ENCODE measurements at places on chromosomes 2 and 18. TPM values are rescaled to one million over a fixed set of nuclear protein-coding genes. Genes with fewer than 3 reads are reported as not detected.

Gene NYAP2
- total RNA-seq = not detected

Gene FAM136A
- 29.3 TPM for total RNA-seq

Gene G6PC2
- total RNA-seq = not detected

Gene IL18RAP
- not detected for total RNA-seq

Gene REG1B
- total RNA-seq = not detected

Gene DQX1
- total RNA-seq = not detected

Gene ALPG
- total RNA-seq = not detected

Gene EHD3
- total RNA-seq = 59.2 TPM

Gene HSBP1L1
- total RNA-seq = 19.4 TPM

Gene BMP10
- not detected for total RNA-seq

Gene EGR4
- total RNA-seq = not detected

Gene KCNE4
- total RNA-seq = 7.9 TPM

Gene C2orf80
- total RNA-seq = not detected

Gene AQP12A
- not detected for total RNA-seq

Gene CXCR1
- not detected for total RNA-seq

Gene ROCK2
- total RNA-seq = 39.8 TPM

Gene MC4R
- total RNA-seq = not detected

DNA sequence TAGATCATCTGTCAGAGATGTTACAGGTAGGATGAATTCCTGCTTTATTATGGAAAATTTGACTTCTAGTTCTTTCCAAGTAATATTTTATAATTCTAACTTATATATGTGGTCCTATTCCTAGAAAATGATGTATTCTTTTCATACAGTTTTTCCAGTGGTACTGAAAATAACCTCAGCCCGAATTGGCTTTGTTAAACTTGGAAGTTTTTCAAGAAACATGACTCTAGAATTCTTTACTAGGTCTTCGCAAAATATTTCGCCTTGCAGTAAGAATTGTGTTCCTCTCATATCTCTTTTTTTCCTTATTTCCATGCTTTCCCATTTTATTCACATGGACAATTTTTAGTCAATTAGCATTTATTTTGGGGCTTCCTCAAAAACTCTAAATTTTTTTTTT, 60.5 kb downstream of the BMPR2 start:
- H3K27ac ChIP-seq = no peak overlapping the region
- DNase-seq = no peak
- H3K4me3 ChIP-seq = no peak overlapping the region

- no peak overlapping the region for H3K4me3 ChIP-seq
- DNase-seq = no peak
- peaks cover 40% of the 10 kb centered on the region for H3K27me3 ChIP-seq
- no peak overlapping the region for H3K27ac ChIP-seq
- no peaks in the 10 kb centered on the region for H3K36me3 ChIP-seq
- peaks cover 13% of the 10 kb centered on the region for H3K4me1 ChIP-seq
These were observed 5.0 kb downstream of the LDLRAD4 start for GRCh38 chr18:13223311-13224143.

GRCh38 chr2:215140166-215140707, 1.8 kb upstream of the ABCA12 start:
- no peaks in the 10 kb centered on the region for H3K36me3 ChIP-seq
- H3K27me3 ChIP-seq = no peaks in the 10 kb centered on the region
- no peak for DNase-seq
- H3K4me3 ChIP-seq = no peak overlapping the region
- peaks cover 46% of the 10 kb centered on the region for H3K4me1 ChIP-seq
- no peak overlapping the region for H3K27ac ChIP-seq

GRCh38 chr18:57975805-57976204, 68.2 kb upstream of the NEDD4L start:
- H3K27ac ChIP-seq = no peak overlapping the region
- no peaks in the 10 kb centered on the region for H3K36me3 ChIP-seq
- DNase-seq = no peak

GRCh38 chr2:98438190-98439133, 6.2 kb upstream of the INPP4A start:
- H3K4me3 ChIP-seq = no peak overlapping the region
- peaks cover 7% of the 10 kb centered on the region for H3K36me3 ChIP-seq
- peaks cover 9% of the 10 kb centered on the region for H3K27me3 ChIP-seq
- no peak overlapping the region for H3K27ac ChIP-seq

GRCh38 chr2:102391565-102391964, 31.4 kb upstream of the IL18RAP start:
- no peak overlapping the region for H3K4me3 ChIP-seq
- H3K27me3 ChIP-seq = peaks cover 4% of the 10 kb centered on the region

GRCh38 chr2:223562078-223562477, 40.1 kb downstream of the SCG2 start:
- H3K4me3 ChIP-seq = no peak overlapping the region
- no peaks in the 10 kb centered on the region for H3K27me3 ChIP-seq
- peaks cover 30% of the 10 kb centered on the region for H3K4me1 ChIP-seq
- DNase-seq = no peak

DNA sequence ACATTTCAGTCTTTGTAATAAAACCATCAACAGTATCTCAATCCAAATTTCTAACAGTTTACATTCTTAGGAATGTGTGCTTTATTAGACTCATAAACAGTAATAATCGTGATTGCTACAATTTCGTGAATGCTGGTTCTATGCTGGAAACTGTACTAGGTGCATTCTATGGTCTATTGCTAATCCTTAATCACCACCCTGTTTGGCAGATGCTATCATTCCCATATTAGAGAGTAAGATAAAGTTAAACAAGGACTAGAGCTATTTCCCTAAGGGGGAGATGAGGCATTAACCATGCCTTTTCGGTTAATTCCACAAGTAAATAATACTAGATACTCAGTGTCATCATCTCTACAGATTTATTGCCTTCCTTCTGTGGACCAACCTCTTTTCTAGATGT, 244.0 kb downstream of the PAX3 start:
- peaks cover 20% of the 10 kb centered on the region for H3K27me3 ChIP-seq
- peaks cover 10% of the 10 kb centered on the region for H3K4me1 ChIP-seq
- no peak overlapping the region for H3K27ac ChIP-seq
- no peak overlapping the region for H3K4me3 ChIP-seq
- peak; percentile 8 for DNase-seq

- H3K4me3 ChIP-seq = no peak overlapping the region
- H3K4me1 ChIP-seq = peaks cover 7% of the 10 kb centered on the region
- H3K36me3 ChIP-seq = no peaks in the 10 kb centered on the region
- H3K27me3 ChIP-seq = peaks cover 10% of the 10 kb centered on the region
These were observed 304.6 kb upstream of the CXCR4 start for GRCh38 chr2:136422512-136422911.

- no peak overlapping the region for H3K4me3 ChIP-seq
- no peak for DNase-seq
- H3K36me3 ChIP-seq = peaks cover 35% of the 10 kb centered on the region
- no peak overlapping the region for H3K27ac ChIP-seq
- H3K27me3 ChIP-seq = peaks cover 2% of the 10 kb centered on the region
- H3K4me1 ChIP-seq = peaks cover 28% of the 10 kb centered on the region
These were observed 14.2 kb downstream of the EHD3 start for GRCh38 chr2:31248139-31248538.

- no peaks in the 10 kb centered on the region for H3K36me3 ChIP-seq
- no peak overlapping the region for H3K4me3 ChIP-seq
- H3K4me1 ChIP-seq = no peaks in the 10 kb centered on the region
- no peak for DNase-seq
These were observed 1474.0 kb upstream of the TMEFF2 start for GRCh38 chr2:193668557-193669323.

DNA sequence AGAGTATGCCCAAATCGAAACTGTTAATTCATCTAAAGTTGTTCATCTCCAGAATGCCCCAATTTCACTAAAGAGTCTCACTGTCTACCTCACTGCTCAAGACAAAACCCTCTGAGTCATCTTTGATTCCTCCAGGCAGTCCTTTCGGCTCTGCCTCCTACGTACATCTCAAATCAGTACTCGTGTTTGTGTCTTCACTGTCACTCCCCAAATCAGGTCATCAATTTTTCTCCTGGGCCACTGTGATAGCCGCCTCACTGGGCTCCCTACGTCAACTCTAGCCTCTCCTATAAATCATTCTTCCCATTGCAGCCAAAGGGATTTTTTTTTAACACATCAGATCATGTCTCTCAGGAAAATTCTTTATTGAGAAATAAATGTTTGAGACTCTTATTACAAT, 42.1 kb upstream of the TTC39C start:
- H3K36me3 ChIP-seq = 0 out of 2 replicates have a peak, but pooled peaks cover 4% of the 10 kb centered on the region
- DNase-seq = no peak
- no peak overlapping the region for H3K27ac ChIP-seq
- peaks cover 12% of the 10 kb centered on the region for H3K27me3 ChIP-seq
- peaks cover 5% of the 10 kb centered on the region for H3K4me1 ChIP-seq

GRCh38 chr2:118813111-118813510, 34.3 kb downstream of the EN1 start:
- DNase-seq = no peak
- H3K4me3 ChIP-seq = no peak overlapping the region
- H3K27ac ChIP-seq = no peak overlapping the region

- H3K4me3 ChIP-seq = peak overlapping the region; percentile 3
- peak overlapping the region; percentile 79 for H3K27ac ChIP-seq
- H3K4me1 ChIP-seq = peaks cover 28% of the 10 kb centered on the region
- DNase-seq = peak; percentile 49
These were observed 69.2 kb downstream of the EHBP1 start for GRCh38 chr2:62774555-62775366.

DNA sequence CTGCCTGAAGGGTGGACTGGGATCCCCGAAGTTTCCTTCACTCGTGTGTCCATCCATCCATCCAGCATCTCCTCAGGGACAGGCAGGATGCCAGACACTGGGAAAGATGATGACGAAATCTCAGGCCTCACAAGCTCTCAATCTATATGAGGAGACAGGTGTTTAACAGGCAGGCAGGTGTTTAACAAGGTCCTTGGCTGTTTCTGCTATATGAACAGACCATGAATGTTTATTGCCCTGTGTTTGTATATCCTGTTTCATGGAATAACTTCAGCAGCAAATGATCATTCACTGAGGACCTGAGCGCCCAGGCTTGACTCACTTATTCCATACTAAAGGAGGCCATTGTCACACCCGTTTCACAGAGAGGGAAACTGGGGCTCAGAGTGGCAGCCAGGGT, 685.8 kb upstream of the HS6ST1 start:
- H3K36me3 ChIP-seq = no peaks in the 10 kb centered on the region
- H3K27ac ChIP-seq = no peak overlapping the region
- no peak for DNase-seq
- H3K4me1 ChIP-seq = no peaks in the 10 kb centered on the region
- H3K27me3 ChIP-seq = no peaks in the 10 kb centered on the region
- no peak overlapping the region for H3K4me3 ChIP-seq

DNA sequence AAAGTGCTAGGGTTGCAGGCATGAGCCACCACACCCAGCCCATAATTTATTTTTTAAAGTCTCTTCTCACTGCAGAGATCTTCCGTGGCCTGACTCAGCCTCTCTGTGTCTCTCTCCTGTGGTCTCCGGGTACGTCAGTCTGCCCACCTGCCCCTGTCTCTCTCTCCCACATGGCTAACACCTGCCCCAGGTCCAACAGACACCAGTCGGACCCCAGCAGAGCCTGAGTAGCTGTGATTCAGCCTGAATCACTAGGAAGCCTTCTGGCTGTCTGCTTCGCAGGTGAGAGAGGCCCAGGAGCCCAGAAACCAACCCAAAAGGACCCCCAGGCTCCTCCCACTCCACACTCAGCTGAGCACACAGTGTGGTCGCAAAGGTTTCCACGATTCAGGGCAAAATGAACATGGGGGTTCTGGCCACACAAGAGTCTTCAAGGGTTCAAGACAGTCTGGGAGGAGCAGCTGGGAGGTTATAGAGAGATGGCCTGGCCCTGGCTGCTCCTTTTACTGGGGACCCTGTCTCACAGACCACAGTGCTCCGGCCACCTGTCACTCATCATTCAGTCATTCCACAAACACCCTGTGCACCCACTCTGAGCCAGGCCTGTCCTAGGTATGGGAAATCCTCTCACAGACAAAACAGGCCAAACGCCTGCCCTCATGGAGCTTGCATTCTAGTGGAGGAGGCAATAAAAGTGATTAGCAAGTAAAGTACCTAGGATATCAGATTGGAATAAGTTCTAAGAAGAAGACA, 8.6 kb downstream of the RUFY4 start:
- no peak overlapping the region for H3K27ac ChIP-seq
- H3K4me3 ChIP-seq = no peak overlapping the region
- no peak for DNase-seq
- peaks cover 42% of the 10 kb centered on the region for H3K27me3 ChIP-seq

- H3K4me1 ChIP-seq = peaks cover 16% of the 10 kb centered on the region
- H3K36me3 ChIP-seq = peaks cover 5% of the 10 kb centered on the region
- no peak overlapping the region for H3K27ac ChIP-seq
- no peak overlapping the region for H3K4me3 ChIP-seq
- peaks cover 38% of the 10 kb centered on the region for H3K27me3 ChIP-seq
These were observed 4.0 kb downstream of the CYP26B1 start for GRCh38 chr2:72143441-72144273.

GRCh38 chr18:46040747-46041104, 31.3 kb downstream of the PSTPIP2 start:
- no peak overlapping the region for H3K4me3 ChIP-seq
- peaks cover 14% of the 10 kb centered on the region for H3K4me1 ChIP-seq
- peaks cover 11% of the 10 kb centered on the region for H3K36me3 ChIP-seq
- DNase-seq = no peak
- peaks cover 2% of the 10 kb centered on the region for H3K27me3 ChIP-seq

- no peak overlapping the region for H3K27ac ChIP-seq
- no peaks in the 10 kb centered on the region for H3K36me3 ChIP-seq
- no peak for DNase-seq
These were observed 233.8 kb downstream of the ICOS start for GRCh38 chr2:204170411-204170810.

DNA sequence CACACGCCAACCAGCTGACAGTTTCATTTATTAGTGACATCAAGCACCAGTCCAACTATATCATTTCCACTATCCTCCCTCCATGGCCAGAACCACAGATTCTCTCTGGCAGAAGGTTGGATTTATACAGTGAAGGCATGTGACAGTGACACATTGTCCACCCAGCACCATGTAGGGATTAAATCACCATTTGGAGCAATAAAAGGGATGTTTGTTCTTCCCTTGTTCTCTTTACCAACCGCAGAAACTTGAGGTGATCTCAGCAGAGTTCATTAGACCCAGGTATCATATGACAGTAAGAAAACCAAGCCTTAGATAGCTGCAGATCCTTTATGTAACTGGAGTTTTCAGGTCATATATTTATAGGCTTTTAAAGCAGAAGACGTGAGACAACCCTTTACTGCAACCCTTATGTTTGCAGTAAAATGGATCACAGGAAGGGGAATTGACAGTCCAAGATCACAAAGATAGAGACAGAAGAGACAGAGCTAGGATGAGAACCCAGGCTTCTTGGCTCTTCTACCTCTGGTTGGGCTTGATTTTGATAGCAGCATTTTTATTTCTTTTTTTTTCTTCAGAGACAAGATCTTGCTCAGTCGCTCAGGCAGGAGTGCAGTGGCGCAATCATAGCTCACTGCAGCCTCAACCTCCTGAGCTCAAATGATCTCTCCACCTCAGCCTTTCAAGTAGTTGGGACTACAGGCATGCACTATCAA, 80.1 kb downstream of the XDH start:
- H3K4me1 ChIP-seq = peaks cover 56% of the 10 kb centered on the region
- H3K27me3 ChIP-seq = peaks cover 1% of the 10 kb centered on the region
- no peaks in the 10 kb centered on the region for H3K36me3 ChIP-seq
- peak; percentile 42 for DNase-seq
- no peak overlapping the region for H3K4me3 ChIP-seq
- peak overlapping the region; percentile 67 for H3K27ac ChIP-seq

Measured in HFFc6 (cell line).